ENCODE measurements at places on chromosomes 6 and 20. TPM values are rescaled to one million over a fixed set of nuclear protein-coding genes. Genes with fewer than 3 reads are reported as not detected.
A peak's percentile ranks its signal among the peaks of the same experiment; 100 is the strongest.

- peak; percentile 57 for DNase-seq
These were observed 58.9 kb downstream of the RREB1 start for GRCh38 chr6:7166410-7167293.

- DNase-seq = no peak
These were observed 96.4 kb downstream of the IRF4 start for GRCh38 chr6:487956-488355.

DNA sequence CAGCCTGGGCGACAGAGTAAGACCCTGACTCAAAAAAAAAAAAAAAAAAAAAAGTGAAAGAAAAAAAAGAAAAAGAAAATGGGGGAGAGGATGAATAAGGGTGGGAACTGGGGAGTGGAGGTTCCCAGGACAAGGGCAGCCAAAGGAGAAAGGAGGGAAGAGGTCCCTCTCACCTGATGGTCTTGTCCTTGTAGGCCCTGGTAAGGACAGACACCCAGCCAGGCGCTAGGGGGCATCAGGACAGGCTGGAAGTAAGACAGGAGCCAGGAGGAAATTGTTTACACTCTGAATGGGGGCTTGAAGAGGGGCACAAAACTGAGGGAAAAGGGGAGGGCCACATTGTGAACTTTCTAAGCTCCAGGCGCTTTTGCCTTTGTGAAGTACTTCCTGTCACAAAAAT is 2.3 kb upstream of the ALDH5A1 start:
- DNase-seq = peak; percentile 56

Gene F13A1
- 9.4 TPM for polyA plus RNA-seq

Gene B3GALT4
- 11.0 TPM for polyA plus RNA-seq

Gene SLC13A3
- polyA plus RNA-seq = 0.50 TPM

Gene PPP1R16B
- polyA plus RNA-seq = 4.9 TPM

DNA sequence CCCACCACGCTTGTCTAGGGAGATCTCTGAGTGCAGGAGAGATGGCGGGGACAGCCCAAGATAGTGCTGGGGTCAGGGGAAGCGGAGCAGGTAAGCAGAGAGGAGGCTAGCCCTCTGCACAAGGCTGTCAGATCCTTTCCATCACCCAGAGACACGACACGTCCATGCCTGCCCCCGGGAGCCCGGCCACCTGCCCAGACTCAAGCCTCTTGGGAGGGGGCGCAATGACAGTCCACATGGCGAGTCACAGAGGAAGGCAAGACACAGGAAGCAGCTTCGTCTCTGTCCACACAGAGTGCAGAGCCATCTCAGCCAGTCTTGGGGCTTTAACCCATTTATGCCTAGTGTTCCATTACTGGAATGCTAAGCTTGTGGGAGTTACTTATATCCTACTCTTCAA is 78.4 kb downstream of the PREX1 start:
- no peak for DNase-seq

GRCh38 chr6:158897236-158897635 is 78.1 kb upstream of the EZR start:
- no peak for DNase-seq

Gene GSTA4
- 16.8 TPM for polyA plus RNA-seq

GRCh38 chr20:61120595-61121515 is 131.2 kb upstream of the CDH4 start:
- DNase-seq = peak; percentile 57

DNA sequence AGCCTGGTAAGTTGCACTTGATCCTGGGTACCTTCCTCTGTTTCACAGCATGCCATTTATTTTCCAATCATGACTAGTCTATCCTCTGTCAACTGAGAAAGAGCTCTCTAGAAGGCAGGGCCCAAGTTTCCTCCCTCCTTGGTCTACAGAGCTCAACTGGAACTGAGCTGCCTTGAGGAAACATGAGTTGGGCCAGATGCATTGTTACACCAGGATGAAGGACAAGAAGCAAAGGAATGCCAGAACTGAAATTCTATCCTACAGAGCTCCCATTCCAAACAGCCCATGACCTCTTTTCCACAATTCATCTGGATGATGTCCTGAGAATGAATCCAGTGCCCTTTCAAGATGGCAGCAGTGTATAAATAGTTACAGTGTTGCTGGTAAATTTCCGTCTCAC is 66.7 kb upstream of the E2F3 start:
- DNase-seq = no peak

DNA sequence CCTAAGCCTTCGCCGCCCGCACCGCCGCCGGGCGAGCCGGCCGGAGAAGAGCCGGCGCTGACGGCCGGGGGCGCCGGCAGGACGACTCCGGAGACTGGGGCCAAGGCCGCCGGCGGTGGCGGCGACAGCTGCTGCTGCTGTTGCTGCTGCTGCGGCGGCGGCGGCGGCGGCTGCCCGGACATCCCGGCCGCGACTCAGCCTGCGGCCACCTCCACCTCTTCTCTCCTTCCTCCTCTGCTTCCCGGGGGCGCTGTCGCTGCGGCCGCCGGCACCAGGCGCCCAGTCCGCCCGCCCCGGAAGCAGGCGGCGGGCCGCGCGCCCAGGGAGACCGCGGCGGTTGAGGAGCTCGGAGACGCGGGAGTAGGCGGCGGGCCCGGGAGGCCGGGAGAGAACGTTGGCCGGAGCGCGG is 307 bp downstream of the RANBP9 start:
- DNase-seq = no peak

Gene IL20RA
- 3.7 TPM for polyA plus RNA-seq

Data from right cardiac atrium (tissue), 5 donors.